ENCODE measurements at places on chromosomes 13 and 19.

GRCh38 chr13:34344816-34345215, 526.9 kb downstream of the RFC3 start:
- no peak for DNase-seq

- peak; percentile 12 for DNase-seq
Observed at GRCh38 chr13:31038834-31039552, 106.5 kb downstream of the TEX26 start.

DNA sequence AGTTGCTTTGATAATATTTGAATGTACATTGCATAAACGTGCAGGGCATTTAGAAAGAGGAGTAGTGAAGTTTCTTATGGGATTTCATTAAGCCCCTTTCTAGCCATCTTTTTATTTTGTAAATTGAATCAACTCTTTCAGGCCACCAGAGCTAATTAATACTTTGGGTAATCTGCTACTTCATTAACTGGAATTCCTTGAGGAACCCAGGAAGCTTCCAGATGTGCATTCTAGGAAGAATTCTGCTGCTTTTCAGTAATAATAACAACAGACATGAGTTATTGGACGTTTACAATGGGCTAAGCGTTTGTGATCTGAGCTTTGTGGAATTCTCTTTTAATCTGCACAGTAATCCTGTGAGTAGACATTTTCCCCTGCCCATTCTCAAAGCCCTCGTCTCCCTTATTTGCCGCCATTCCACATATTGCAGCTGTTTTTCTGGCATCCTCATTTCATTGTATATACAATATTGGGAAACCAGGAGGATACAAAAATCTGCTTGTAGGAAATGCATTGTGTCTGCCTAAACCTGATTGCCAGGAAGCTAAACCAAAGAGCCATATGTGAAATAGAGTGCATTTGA, 103.9 kb downstream of the HS6ST3 start:
- no peak for DNase-seq

DNA sequence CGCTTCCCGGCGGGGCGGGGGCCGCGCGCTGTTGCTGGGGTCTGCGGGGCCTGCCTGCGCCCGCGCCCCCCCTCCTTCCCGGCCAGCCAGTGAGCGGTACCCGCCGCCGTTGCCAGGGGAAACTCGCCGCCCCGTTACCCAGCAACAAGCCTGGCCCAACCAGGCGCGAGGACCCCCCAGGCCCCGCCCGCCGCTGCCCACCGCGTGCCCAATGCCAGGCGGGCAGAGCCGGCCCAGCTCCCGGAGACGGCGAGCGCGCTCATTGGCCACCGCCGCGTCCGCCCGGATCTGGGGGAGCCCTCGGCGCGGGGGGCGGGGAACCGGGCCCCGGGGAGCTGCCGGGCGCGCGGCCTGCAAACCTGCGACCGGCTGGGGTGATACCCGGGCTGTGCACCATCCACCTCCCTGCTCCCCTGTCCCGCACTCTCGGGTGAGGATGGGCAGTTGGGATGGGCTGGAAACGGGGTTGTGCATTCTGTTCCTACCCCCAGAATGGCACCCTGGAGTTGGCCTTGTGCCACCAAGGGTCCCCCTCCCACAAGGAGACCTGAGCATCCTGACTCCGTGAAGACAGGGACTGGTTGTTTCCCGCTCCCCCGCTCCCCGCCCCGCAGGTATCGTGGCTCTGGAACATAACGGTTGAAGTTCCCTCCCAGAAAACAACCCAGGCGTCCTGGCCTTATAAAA, 8.8 kb upstream of the BBC3 start:
- peak; percentile 83 for DNase-seq

GRCh38 chr19:33098055-33098534, 17.1 kb downstream of the GPATCH1 start:
- no peak for DNase-seq

DNA sequence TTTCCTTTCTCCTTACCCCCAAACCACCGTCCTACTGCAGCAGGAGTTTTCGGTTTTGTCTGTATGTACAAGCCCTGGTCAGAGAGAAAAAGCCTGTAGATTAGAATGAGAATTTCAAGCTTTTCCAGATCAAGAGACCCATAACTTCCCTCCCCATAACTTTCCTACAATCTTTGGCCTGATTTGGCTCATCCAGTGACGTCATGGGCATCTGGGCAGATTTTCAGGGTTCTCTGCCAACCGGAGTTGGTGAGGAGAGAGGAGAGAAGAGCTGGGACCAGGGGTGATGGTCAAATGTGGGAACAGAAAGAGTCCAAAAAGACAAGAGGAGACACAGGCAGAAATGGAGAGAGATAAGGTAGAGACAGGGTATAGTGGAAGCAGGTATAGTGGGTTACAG, 10.5 kb downstream of the IZUMO2 start:
- no peak for DNase-seq

DNA sequence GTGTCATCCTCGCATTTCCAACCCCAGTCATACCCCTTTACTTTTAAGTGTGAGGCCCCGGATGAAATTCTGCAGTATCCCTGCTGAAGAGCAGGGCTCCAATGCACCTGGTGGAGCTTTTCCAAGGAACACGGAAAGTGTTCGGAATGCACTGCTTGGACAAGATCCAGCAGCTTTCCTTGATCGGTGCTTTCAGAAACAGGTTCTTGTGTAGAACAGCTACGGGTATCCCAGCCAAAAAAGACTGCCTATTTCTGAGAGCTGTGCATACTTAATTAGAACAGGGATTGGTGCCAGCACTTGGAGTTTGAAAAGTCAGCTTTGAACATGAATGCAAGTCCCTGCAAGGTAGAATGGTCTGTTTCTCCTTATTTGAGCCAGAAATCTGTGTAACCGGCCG, 87.2 kb upstream of the C1QTNF9B start:
- no peak for DNase-seq

DNA sequence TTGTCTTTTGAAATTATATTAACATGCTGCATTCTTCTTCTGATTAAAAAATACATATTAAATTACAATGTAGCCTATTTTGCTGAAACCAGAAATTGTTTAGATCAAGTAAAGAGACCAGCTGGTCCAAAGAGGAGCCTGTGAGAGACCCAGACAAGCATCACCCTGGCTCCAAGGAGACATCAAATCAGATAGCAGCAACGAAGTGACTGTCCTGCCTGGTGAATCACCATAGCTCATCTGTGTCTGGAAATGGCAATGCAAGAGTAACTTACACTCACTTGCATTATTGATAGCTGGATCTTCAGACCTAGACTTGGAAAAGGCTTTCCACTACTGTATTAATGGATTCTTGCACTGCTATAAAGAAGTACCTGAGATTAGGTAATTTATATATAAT, 169.1 kb downstream of the KCTD12 start:
- no peak for DNase-seq

- no peak for DNase-seq
Observed at GRCh38 chr13:34805347-34805746, 136.7 kb upstream of the NBEA start.

DNA sequence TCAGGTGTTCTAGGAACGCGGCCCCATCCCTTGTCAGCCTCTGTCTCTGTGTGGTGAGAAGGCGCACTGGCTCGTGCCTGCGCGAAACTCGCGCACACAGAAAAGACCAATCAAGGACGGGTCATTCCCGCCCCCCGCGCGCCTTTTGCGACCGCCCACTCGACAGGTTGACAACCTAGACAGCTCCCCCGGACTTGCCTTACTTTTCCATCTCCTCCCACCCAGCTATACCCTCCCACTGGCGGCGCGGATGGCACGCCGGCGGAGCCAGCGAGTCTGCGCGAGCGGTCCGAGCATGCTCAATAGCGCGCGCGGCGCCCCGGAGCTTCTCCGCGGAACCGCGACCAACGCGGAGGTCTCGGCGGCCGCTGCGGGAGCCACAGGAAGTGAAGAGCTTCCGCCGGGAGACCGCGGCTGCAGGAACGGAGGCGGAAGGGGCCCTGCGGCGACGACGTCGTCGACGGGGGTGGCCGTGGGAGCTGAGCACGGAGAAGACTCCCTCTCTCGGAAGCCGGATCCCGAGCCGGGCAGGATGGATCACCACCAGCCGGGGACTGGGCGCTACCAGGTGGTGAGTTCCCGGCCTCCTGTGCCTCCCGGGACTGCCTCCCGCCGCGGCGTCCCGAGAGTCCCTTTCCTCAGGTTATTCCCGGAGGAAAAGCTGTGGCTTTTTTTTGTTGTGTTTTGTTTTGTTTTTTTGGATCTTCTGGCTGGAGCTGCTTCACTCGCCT, at the start of gene NDFIP2:
Gene NDFIP2, plus strand, starts transcription at position 202 of the 731 bp plus-strand sequence. Its CDS starts 49 bp downstream, at position 251.
- peak; percentile 90 for DNase-seq

- no peak for DNase-seq
Observed at GRCh38 chr13:81207231-81207630, 866.3 kb upstream of the SPRY2 start.

GRCh38 chr19:11534538-11534937, 4.1 kb upstream of the CNN1 start:
- no peak for DNase-seq

- DNase-seq: peak; percentile 42
Observed at GRCh38 chr19:44582581-44583265, 30.6 kb upstream of the IGSF23 start.

DNA sequence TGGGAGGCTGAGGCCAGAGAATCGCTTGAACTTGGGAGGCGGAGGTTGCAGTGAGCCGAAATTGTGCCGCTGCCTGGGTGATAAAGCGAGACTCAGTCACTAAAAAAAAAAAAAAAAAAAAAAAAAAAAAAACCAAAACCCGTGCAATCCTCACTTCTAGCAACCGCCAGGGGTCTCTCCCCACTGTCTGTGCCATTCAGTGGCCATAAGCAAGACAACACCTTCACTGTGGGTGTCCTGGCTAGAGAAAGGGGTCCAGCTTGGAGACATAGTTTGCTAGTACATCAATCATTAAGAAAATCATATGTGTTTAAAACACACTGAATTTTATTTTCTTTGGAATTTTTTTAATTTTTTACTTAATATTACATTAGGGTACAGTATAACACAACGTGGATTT, 68.2 kb downstream of the RASL11A start:
- DNase-seq: peak; percentile 40

DNA sequence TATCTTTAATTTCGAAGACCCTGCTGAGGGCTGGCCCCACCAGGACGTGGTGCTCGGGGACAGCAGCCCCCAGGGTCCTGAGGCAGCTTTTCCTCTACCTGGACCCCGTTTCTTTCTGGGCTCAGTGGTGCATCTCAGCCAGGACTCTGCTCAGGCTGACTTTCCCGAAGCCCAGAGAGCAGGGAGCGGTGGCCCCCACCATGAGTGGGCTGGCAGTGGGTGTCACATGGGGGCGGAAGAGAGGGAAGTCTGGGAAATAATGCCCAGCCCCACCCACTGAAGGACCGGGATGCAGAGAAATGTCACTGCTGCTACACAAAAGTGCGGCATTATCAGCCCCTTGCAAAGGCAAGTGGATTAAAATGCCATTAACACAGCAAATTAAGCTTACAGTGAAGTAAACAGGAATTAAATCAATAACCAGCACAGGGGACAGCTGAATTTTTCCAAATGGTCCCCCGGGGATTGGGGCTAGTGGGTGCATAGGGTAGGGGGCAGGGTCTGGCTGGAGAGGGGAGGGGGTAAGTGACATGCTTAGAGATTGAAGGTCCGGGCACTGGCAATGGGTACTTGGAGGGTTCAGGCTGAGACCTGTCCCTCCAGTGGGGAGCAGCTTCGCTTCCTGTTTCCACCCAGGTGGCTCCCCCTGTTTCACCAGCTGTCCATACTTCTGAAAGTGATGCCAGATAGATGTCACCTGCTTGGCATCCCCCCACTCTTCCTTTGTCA, 177.3 kb downstream of the URI1 start:
- DNase-seq: no peak

GRCh38 chr19:16139752-16140151, 3.7 kb upstream of the HSH2D start:
- DNase-seq: no peak

DNA sequence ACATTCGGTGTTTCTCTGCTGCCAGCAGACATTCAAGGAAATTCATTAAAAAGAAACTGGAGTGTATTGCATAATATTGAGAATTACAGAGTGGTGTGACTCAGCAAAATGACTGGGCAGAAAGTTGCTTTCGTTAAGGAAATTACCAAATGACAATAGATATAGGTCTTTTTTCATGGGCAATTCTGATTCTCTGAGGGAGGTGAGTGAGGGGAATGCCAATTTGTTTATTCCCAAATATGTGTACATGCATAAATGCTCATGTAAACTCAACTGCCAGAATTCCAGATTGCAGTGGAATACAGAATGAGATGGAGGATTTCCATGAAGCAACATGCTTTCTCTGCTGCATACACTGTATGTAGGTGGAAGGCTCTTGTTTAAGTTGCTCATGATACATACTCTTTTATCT, 1730.1 kb downstream of the SLITRK5 start:
- peak; percentile 50 for DNase-seq

DNA sequence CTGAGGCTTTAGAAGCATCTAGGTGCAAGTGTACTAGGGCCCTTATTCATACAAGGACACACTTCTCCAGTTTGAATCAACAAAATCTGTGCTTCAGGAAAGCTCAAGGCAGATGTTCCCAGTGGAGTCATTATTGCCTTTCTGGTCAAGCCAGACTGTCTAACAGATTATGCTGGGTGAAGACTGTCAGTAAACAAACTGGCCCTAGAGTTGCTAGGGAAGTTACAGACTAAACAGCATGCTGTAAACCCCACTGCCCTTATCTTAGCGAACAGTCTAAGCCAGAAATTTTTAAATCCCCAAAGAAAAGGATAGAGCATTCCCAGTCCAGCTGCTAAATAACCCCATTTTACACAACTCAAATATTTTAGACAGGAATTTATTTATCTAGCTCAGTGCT, 1701.3 kb upstream of the PRR20A start:
- peak; percentile 77 for DNase-seq

DNA sequence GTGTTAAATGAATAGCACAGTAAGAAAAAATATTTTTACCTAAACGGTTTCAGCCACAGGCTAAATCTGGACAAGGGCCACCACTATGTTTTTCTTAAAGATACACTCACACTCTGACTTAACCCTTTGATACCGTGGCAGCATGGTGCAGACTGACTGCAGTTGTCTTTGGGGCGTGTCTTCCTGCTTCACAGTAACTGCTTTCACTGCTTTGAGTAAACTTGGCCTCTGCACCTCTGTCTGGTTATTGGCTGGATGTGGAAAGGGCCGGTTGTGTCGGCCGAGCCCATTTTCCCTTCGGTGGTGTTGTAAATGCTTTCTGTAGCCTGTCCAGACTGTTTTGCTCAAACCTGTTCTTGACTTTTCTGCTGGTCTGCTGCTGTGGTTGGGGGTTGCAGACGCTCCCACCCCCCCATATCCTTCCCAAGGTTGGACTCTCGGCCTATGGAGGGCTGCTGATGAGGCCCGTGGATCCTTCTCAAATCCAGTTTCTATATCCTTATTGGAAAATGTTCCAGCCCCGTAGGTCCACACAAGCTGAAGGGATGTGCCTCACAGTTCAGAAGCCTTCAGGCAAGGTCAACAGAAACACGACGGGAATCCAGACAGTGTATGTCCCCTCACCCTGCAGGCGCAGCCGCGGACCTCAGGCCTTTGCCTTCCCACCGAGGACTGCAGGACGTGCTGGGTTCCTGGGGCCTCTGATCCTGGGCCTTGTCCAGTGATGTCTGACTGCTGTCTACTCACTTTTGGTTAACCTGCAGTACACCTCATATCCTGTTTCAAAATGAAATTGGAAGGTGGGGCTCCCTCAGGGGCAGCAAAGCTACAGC, 90.2 kb upstream of the RNF113B start:
- no peak for DNase-seq

DNA sequence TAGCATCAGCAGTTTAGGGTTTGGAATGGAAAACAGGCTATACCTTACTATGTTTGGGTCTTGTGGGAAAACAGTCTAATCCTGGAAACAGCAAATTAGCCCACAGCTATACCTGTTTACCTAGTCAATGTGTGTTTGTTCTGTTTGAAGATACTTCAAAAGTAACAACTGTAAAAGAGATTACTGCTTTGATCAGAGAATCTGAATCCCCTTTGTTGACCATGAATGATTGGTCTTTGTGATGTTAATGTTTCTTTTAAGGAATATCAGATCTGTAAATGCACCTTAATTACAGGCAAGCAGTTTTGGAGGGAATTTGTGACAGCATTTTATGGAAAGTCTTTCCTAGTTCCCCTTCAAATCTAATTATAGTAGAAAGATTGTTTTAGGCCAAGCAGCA, 20.7 kb upstream of the KLF5 start:
- peak; percentile 23 for DNase-seq
